Head of caudate nucleus (tissue), 42 donors: ENCODE measurements at places on chromosomes 2 and 18.

DNA sequence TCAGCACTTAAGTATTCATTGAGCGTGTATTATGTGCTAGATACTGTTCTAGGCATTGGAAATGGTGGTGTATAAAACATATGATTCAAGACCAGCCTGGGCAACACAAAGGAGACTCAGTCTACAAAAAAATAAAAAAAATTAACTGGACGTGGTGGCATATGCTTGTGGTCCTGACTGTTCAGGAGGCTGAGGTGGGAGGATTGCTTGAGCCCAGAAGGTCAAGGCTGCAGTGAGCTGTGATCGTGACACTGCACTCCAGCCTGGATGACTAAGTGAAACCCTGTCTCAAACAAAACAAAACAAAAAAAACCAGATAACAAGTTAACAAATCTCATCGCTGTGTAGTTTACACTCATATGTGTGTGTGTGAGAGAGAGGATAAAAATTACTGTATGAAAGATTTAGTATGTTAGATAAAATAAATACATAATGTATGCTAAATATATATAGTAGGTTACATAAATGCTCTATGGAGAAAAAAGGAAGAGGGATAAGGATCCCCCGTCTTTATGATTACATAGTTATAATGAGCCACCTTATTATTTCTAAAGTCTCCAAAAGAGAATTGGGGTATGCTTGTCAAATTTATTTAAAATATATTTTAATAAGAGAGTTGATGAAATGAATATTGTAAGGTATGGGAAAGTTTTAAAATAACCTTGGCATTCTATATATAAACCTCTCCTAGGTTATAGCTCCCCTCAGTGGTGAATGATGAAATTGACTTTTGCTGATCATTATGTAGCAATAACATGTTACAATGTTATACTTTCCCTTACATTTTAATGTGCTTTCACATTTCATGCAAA, 69.2 kb downstream of the EHBP1 start:
- no peak for DNase-seq

GRCh38 chr2:39269941-39270340, 26.2 kb upstream of the CDKL4 start:
- no peak for DNase-seq

- DNase-seq: no peak
These were observed 24.1 kb downstream of the ENOSF1 start for GRCh38 chr18:688323-688722.

GRCh38 chr18:57943723-57944122, 100.3 kb upstream of the NEDD4L start:
- DNase-seq: no peak

DNA sequence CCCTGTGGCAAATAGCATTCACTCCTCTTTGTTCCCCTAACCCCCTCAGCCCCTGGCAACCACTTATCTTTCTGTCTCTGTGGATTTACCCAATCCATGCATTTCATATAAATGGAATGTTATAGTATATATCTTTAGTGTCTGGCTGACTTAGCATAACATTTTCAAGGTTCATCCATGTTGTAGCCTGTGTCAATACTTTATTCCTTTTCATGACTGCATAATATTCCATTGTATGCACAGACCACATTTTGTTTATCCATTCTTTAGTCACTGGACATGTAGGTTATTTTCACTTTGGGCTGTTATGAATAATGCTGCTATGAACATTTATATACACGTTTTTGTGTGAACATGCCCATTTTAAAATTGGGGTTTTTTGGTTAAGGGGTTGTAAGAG, 42.8 kb downstream of the TET3 start:
- DNase-seq: no peak

DNA sequence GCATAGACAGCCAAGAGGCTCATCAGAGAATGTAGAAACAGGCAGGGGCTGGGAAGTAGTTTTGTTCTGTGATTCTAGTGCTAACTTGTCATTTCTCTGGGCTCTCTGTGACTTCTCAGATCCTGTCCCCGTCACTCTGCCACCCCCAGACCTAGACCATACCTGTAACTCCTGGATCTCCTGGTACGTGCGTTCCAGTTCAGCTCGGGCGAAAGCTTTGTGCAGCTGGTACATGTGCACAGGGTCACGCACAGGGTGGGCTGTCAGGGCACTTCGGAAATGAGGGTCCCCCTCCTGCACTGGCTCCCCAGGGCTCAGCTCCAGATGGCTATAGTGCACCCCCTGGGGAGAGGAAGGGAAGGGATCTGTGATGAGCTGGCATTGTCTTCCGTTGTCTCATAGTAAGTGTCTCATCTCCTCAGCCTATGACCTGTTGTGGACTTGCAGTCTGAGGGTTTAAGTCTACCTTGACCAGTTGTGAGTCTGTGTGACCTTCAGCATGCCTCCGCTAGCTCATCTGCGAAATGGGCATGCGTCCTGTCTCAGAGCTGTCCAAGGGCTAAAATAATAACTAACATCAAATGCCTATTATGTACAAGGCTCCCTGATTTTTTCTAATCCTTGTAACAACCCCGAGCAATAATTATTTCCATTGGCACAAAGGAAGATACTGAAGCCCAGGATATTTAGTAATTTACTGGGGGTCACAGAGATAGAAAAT, 2.7 kb downstream of the CHPF start:
- DNase-seq: no peak

DNA sequence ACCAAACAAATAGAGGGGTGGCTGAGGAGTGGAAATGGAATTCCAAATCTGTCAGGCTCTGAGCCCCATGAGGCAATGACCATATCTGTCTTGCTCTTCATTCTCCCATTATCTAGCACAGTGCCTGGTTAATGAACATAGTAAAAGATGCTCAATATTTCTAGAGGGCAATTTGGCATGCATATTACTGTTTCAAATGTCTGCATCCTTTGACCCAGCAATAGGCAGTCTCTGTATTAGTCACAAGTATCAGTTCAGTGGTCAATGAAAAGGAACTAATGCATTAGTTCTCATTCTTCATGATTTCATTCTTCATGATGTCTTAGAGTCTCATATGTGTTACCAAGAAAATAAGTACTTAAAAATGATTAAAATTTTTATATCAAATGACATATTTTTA, 28.4 kb upstream of the MALL start:
- no peak for DNase-seq
